Esophagus squamous epithelium (tissue), 5 donors: ENCODE measurements at places on chromosomes 12 and 14. TPM values are rescaled to one million over a fixed set of nuclear protein-coding genes. Genes with fewer than 3 reads are reported as not detected.

DNA sequence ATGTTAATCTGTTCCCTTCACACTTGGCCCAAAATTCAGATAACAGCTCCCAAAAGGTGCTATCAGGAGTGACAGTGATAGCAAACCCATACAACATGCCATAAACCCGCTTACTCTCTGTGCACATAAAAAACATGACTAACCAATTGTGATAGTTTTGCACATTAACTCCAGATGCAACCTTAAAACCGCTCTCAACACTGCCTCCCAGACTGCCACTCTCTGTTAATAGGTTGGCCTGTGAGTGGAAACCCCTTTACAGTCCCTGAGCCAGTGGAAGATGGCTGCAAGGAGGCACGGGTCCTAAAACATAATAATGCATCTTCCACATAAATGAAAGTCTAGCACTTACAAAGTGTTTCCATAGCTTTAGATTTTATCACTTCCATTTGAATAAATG is 12.0 kb upstream of the TMTC1 start:
- DNase-seq, result no peak

DNA sequence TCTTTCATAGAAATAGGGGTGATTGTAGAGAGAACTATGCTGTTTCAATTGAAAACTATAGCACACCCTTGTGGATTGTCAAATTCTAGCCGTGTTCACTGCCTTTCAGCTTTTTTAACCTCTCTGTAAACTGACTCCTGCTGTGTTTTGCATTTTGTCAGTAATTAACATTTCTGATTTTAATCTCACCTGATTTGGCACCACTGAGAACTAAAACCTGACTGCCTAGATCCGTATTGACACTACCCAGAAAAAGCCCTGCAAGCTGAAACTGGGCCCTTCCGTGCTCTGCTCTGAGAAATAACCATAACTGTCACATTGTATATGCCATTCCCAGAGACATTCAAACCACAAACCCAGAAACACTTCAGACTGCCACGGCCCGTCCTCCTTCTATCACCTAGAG is 26.6 kb upstream of the ETV6 start:
- no peak for DNase-seq

DNA sequence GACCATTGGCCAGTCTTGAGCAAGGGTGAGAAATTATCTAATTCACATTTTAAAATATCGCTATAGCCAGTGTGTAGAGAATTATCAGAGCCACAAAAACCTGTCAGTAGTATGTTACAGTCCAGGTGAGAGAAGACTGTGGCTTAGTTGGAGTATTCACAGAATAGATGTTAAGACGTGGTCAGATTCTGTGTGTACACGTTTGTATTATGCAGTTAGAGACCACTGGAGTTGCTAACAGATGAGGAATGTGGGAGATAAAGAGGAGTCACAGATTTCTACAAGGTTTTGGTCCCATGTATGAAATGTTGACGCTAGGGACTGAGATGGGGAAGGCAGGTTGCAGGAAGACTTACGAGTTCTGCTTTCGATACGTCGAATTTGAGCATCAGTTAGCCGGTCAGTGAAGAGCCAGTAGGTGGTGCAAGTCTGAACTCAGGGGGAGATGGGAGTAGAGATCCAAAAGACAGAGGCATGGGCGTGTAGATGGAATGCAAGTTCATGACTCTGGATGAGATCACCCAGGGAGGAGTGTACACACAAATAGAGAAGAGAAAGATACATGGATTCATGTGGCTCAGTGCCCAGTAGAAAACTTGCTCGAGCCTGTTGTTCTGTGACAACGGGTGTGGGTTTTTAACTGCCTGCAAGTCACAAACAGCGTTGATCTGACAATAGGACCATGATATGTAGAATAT is 114.8 kb upstream of the FLRT2 start:
- no peak for DNase-seq

GRCh38 chr12:26402648-26403047 is 207.3 kb downstream of the SSPN start:
- DNase-seq, result no peak

- DNase-seq, result no peak
Observed at GRCh38 chr14:39376667-39377403, 55.4 kb downstream of the FBXO33 start.

- no peak for DNase-seq
Observed at GRCh38 chr12:121080909-121081308, 41.9 kb upstream of the OASL start.

GRCh38 chr14:102314242-102315011 is 5.1 kb upstream of the ZNF839 start:
- no peak for DNase-seq

DNA sequence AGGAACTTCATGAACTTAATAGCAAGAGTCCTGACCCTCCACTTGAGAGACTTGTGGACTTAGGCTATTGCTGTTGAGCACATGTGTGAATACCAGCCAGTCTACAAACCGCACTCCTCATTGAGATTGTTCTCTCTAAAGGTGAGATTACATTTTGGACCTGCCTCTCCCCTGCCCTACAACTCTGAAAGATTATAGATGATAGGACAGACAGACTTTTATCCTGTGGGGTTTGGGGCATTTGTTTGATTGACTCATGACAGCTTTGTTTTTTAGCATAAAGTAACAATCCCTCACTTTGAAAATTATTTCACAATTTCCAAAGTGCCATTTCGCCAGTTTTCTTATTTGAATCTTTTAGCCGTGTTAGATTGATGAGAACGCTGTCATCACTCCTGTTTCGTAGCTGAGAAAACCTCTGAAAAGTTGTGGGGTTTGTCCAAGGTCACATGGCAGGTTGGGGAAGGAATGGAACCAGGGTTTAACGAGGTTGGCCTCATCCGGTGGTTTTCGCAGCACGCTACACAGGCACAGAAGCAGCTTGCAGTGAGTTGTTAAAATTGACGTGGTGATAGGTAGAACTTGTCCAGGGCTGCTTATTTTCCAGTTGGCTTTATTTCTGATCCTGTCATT is 836 bp downstream of the EVL start:
- DNase-seq, result no peak

- no peak for DNase-seq
Observed at GRCh38 chr12:129719416-129719815, 184.4 kb downstream of the TMEM132D start.

GRCh38 chr12:71795901-71796300 is 41.2 kb downstream of the RAB21 start:
- DNase-seq, result no peak

DNA sequence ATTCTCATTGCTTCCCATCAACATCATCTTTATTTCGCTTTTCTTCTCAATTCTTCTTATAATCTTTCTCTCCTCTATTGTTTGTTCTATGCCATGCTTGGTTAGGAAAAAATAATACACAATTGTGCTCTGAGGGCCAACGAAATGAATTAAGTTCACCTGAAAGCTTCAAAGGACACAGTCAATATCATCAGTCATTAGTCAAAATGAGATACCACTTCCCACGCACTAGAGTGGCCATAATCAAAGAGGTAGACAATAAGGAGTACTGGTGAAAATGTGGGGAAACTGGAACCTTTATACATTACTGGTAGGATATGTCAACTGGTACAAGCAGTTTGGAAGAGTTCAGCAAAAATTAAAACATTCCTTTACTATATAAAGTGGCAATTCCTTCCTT is 91.5 kb downstream of the TMTC1 start:
- DNase-seq, result no peak

DNA sequence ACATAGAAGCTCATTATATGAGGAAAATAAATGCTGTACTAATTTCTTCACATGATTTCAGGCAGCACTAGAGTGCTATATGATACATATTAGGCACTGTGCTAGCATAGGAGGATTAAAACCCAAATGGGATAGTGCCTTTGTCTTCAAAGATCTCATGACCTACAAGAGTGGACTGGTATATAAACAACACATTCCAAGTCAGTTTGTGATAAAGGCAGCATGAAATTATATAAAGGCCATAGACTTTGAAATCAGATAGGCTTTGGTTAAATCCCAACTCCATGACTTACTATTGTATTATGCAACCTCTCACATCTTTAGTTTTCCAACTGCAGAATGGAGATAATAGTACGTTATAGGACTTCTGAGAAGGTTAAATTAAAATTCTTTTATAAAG is 179.7 kb downstream of the RAD51B start:
- DNase-seq, result no peak

DNA sequence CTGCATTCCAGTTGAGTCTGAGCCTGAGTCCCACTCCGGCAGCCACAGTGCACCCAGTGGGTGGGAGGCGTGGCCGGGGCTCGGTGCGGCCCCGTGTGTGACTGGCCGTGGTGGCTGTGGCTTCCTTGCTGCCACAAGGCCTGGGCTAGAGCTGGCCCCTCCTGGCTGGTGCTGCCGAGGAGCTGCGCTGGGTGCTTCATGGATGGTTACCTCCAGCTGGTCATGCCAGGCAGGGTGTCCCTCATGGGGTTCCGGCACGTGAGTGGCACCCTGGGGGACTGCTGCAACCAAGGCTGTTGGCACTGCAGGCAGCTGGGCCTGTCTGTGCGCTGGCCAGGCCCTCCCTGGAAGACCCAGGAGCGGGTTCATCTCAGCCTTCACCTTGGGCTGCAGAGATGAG is 62.7 kb downstream of the KIF26A start:
- DNase-seq, result no peak

- DNase-seq, result no peak
Observed at GRCh38 chr12:16094437-16094836, 183.0 kb downstream of the SLC15A5 start.

SERPINA4 gene
- total RNA-seq, result not detected

KRT85 gene
- total RNA-seq, result not detected

CLMN gene
- total RNA-seq, result 3.3 TPM

NT5DC3 gene
- total RNA-seq, result 32.2 TPM

KRT4 gene
- total RNA-seq, result 11,803 TPM

MDGA2 gene
- not detected for total RNA-seq
